ENCODE measurements at places on chromosomes 12 and 14. TPM values are rescaled to one million over a fixed set of nuclear protein-coding genes. Genes with fewer than 3 reads are reported as not detected.

TAS2R8 gene
- total RNA-seq: 0.26 TPM

AKAP5 gene
- total RNA-seq: 0.39 TPM

KRT6A gene
- not detected for total RNA-seq

TMEM253 gene
- total RNA-seq: not detected

PTCSC3 gene
- total RNA-seq: not detected

NANOG gene
- 0.32 TPM for total RNA-seq

Data from articular chondrocyte of knee joint (primary cell).